ENCODE measurements at places on chromosomes 11 and 22.

GRCh38 chr22:44207173-44207980 is 26.7 kb downstream of the PARVG start:
- DNase-seq: no peak

- DNase-seq: no peak
Observed at GRCh38 chr11:18526130-18526520, 617 bp downstream of the TSG101 start.

DNA sequence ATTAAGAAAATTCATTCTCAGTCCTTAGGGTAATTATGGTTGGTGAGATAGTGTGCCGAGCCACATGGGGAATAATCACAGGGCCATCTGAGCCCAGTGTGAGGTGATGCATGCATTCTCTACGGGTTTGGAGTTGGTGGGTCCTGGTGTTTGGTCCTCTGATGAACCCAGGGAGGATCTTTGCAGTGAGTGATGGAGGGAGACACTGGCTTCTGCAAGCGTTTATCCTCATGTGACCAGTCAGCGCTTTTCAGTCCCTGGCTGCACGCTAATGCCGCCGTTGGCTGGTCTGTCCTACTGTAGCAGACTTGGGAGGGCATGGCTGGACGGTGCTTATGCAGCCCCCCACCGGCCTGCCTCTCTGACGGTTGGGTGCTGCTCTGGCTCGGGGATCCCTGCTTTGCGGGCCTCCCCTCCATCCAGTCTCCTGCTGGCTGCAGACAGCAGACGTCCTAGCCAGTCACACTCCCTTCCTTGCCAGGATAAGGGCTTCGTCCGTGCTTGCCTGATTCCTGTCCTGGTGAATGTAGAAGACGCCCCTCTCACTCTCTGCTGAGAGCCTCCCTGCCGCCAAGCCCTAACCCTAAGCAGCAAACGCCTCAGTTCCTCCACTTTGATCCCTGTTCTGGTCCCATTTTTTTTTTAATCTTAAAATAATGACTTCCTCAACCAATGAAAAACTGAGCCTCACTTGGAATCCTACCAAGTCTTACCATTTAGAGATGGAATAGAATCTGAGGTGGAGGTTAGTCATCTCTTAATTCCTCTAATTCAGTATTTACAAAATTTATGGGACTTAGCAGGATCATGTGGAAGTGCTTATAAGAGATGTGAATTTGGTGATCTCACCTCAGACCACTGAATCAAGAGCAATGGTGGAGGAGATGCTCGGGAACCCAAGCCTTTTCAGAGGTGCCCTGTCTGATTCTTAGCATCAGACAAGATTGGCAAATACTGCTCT is 143.7 kb upstream of the SORL1-AS1 start:
- no peak for DNase-seq

DNA sequence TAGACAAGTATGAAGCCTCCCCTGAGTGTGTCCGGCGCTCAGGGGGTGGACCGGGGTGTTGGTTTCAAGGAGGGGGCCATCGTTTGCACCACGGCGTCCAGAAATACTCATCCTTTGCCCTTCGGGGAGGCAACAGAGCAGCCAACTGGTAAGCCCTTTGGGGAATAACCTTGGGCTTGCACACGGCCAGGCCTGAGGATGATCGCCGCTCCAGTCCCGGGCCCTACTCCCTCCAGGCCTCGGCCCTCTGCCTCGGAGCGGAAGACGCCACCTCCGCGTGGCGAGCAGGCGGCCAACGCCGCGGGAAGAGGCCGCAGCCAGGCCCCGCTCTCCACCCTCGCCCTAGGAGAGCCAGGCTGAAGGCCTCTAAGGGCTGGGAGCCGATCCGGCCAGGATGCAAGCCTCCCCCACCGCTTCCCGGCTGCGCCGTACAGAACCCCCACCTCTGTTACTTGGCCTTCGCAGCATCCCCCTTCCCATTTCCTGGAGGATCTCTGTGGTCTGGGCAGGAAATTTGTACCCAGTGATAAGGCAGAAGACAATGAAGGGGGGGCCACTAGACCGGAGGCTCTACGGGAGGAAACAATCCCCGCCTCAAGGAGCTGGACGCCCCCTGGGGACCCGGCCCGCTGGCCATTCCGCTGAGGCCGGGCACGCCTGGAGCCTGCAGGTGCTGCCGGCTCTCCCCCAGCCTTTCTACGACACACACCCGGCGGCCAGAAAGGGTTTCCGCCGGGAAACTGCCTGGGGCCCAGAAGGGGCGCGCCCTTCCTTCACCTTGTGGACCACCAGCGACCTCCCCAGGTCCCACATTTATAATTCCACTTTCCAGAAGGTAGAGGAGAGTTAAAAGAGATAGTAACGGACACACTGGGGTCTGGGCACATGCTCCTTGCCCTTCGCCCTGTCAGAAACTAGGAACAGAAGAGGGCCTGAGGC is 2.6 kb downstream of the ESAM start:
- no peak for DNase-seq

DNA sequence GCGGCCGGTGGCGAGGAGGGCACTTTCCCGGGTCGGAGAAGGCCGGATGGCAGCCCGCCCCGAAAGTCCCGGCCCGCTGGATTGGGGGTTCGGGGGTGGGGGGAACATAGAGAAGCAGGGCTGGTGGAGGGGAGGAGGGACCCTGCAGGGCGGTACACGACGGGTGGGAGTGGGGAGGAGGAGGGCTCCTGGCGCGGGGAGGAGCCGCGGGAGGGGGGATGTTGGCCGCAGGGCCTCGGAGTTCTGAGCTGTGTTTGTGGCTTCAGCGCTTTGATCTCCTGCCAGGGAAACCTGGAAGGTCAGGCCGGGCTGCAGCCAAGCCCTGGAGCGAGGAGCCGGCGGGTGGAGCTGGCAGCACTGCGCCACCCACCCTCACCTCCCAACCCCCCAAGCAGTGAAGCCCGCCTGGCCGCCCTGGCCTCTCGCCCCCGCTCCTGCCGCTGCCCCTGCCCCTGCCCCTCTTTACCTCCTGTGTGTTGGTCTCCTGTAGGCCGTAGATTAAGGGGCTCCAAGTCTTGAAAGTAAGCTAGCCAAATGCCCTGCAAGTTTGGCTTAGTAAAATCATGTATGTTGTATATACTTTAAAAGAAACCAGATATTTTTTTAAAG is 30.9 kb downstream of the C22orf31 start:
- DNase-seq: no peak

- DNase-seq: no peak
Observed at GRCh38 chr22:32849501-32849900, 48.0 kb downstream of the TIMP3 start.

GRCh38 chr22:47088480-47089158 is 326.2 kb downstream of the TBC1D22A start:
- no peak for DNase-seq

DNA sequence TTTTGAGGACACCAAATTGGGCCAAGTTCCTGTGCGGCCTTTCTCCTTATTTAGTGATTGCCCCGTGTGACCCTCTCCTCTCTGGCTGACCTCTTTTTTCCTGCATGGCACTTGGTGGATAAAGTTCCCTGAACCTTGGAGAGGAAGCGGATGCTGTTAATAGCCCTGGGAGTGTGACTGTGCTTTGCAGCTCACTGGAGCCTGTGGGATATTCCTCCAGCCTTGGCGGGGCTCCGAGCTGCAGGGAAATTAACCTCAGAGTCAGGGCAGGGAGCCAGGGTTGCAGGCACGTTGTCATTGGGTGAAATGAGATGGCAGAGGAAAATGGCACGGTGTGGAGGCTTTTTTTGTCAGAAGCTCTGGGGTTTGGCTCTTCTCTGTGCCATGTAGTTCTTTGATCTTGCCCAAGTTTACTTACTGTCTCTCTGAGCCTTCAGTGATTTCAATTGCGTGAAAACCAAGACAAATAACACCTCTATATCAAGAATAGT is 965 bp downstream of the OR9Q1 start:
- DNase-seq: no peak

DNA sequence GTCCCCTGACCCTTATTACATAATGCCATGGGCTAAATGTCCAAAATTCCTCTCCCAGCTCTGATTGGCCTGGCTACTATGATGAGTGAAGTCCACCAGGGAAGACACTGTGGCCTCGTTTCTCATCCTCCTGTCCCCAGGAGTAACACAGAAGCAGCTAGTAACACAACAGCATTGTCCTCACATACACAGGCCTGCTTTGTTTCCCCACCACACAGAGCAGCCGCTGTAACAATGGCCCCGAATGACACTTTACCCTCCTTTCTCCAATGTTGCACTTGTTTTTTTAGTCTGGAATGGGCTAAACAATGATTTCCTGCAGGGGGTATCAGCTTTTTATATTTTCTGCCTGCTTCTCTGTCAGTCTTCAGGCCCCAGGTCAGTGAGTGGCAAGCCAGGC is at the start of gene PRR5L:
PRR5L (plus strand) TSS at position 363 of the 400 bp plus-strand sequence. CDS start 104,834 bp downstream, outside the sequence.
- no peak for DNase-seq

DNA sequence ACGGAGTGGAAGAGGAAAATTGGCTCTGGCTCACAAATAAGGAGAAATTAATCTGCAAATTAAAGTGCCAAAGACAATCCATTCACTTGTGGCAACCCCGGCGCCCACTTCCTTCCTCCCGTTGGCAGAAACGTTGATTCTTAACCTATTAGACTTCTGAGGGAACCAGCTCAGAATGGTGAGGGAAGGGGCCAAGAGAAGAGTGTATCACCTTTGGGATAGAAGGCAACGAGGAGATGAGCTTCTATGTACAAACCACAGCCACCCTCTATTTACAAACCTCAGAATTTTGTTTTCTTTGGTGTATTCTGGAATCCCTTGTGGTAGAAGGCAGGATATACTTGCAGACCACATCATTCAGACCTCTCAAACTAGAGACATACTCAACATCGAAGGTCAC is 1.1 kb downstream of the MB start:
- no peak for DNase-seq

GRCh38 chr11:86672007-86672621 is at the start of gene ME3:
Gene ME3 (minus strand): TSS chr11:86672616.
- peak; percentile 24 for DNase-seq

- no peak for DNase-seq
Observed at GRCh38 chr11:96098511-96099241, 174.8 kb upstream of the MTMR2 start.

DNA sequence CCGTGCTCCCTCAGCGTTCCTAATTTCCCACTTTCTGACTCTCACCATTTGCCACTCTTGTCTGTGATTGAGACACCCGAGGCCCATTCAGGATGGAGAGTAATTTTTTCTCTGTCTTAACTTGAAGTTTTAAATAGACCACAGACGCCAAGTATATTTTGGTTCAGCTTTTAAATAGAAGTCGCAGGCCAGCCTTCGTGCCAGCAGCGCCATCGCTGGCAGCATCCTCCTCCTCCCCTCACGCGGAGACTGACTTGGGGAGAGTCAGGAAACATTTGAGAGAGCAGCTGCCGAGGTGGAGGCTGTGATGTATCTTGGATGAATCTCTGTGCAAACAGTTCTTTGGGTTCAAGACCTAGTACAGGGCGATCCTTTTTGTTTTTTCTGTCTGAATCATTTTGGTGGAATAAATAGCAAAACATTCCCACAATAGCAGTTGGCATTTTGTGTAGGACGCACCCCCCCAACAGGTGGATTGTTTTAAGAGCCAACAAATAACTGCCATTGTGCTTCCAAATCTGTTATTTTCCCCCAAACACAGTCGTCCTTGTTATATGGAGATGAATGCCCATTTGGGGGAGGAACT is 889 bp upstream of the DMC1 start:
- DNase-seq: no peak

- no peak for DNase-seq
Observed at GRCh38 chr22:42651134-42651533, 1.9 kb upstream of the CYB5R3 start.

- no peak for DNase-seq
Observed at GRCh38 chr11:111063726-111064517, 181.6 kb upstream of the POU2AF2 start.

GRCh38 chr22:46067159-46068111 is 82.9 kb upstream of the PPARA start:
- DNase-seq: no peak

GRCh38 chr22:48893288-48894063 is 934.2 kb downstream of the BRD1 start:
- DNase-seq: no peak

GRCh38 chr11:8267280-8267679 is 3.6 kb upstream of the LMO1 start:
- no peak for DNase-seq

- DNase-seq: no peak
Observed at GRCh38 chr11:111871693-111872161, 346 bp upstream of the ALG9 start.

GRCh38 chr11:86162239-86162638 is 82.3 kb upstream of the EED start:
- no peak for DNase-seq

DNA sequence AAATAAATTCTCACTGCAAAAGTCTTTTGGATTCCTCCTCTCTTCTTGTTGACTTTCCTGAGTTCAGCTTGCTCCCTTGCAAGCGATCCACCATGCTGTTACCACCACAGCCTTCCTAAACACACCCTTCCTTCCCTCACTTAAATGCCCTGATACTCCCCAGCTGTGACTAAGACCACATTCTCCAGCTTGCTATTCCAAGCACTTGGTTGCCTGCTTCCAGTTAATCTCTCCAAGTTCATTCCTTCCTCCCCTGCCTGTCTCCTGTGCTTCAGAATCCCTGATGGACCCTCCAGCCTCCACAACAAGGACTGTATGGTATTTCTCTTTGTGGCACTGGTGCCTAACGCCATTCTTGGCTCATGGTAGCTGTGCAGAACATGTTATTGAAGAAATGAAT is 603.9 kb upstream of the CADM1 start:
- no peak for DNase-seq

GRCh38 chr22:28187612-28188011 is 268.6 kb upstream of the PITPNB start:
- DNase-seq: no peak

DNA sequence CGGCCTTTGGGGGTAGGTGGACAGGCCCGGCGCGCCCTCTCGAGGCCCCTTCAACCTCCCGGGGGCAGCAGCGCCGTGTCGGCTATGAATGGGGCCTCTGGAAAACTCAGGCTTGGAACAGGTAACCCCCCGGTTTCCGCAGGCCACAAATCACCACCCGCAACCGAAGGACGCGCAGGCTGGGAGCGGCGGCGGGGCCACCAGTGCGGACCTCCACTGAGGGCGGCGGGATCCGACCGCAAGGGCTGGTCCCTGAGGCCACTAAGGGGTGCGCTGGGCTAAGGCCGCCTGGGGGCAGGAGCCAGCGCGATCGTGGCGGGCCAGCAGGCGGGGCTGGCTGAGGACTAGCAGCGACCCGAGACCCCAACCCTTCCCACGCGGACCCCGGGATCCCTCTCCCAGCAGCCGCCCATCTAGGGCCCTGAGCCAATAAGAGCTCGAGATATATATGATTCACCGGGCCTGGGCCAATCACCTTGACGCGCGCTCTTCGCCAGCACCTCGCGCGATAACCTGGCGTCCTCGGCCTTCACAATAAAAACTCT is 609 bp upstream of the ATF4 start:
- DNase-seq: no peak

GRCh38 chr22:28943501-28943879 is 60.1 kb downstream of the ZNRF3 start:
- DNase-seq: no peak

GRCh38 chr11:39327302-39327701 is 2132.2 kb downstream of the LRRC4C start:
- DNase-seq: no peak

Measured in omental fat pad (tissue), 4 donors.